NCI-H1092 treated with DMSO at 0.1 percent for 48 hours (cell line): ENCODE measurements at places on chromosomes 1 and 21.

DNA sequence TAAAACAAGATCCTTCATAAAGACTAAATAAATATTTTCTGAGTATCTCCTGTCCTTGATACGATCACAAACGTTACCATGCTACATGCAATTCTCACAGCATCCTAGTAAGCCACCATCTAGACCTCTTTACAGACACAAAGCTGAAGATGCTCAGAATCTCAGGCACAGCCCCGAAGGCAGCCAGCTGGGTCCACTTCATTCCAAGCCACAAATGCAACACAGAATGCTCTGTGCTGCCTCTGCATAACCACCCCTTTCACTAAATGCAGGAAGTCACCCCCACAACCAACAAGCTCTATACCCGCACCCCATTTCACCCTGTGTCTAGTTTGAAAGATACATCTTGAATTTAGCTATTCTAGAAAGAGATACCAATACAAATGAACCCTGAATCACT, 12.9 kb downstream of the RCAN1 start:
- DNase-seq: no peak

GRCh38 chr1:9174243-9174642, 45.3 kb upstream of the GPR157 start:
- no peak for DNase-seq

GRCh38 chr1:9059891-9060744, 9.3 kb downstream of the SLC2A5 start:
- no peak for DNase-seq

DNA sequence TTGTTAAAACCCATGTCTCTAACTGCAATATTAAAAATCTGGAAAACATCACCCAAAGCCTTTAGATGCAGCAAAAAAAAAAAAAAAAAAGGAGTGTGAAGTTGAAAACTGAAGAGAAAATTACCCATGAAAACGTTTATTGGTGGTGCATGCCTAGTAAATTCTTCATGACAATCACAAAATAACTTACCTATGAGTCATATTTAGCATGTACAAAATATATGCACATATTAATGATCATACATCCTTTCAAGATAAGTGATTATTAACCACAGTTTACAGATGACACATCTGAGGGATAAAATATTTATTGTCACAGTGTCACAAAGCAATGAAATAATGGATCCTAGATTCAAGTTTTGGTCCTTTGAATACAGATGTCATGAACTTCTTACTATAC, 505.2 kb upstream of the NR5A2 start:
- no peak for DNase-seq

DNA sequence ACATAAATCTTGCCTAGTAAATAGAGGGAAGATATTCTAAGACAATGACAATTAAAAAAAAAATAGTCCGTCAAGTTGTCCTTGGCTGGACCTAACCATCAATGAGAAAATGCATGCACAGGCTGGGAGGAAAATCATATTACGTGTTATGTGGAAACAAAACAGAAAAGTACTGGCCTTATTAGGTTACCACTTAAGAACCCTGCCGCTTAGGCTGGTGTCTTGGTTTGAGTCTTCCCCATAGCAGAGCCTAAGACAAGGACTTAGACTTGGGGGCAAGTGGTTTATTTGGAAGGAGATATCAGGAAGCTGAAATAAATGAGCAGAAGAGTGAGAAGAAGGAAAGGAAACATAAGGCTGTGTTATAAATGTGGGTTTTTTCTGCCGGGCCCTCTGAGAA, 186.4 kb downstream of the MRPL39 start:
- no peak for DNase-seq

GRCh38 chr1:107820801-107821200, 144.2 kb downstream of the VAV3 start:
- DNase-seq: no peak

DNA sequence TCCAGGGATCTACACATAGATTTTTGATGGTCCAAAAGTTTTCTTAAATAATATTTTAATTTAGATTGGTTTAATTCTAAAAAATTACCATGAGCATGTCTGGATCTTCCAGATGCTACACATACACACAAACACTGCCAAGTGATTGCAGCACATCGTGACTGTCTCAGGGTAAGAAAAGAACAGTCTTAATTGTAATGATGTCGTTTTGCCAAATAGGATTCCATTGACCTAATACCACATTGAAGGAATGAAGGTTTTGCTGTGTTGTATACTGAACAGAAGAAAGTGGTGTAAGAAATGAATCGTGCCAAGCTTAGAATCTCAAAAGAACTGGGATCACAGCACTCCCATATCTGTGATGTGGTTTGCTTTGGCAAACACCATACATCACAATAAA, 633.3 kb upstream of the CAMK1G start:
- no peak for DNase-seq

DNA sequence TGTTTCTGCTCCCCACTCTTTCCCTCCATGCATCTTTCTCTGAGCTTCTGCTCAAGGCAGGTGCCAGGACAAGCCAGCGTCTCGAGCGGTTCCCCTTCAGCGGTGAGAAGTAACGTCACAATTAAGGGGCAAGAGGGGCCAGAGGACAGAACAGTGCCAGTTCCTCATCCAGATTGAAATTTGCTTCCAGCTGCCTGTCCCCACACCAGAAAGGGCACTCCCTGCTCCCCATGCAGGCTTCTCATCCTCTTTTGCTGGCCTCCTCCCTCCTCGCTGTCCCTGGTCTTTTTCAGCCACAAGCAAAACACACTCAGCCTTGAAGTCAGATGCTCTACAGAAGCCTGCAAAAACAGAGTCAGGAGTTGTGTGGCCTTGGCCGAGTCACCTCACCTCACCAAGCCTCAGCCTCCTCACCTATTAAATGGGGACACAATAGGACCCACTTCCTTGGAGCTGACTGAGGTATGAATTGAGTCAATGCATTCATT, 35.0 kb upstream of the ECE1 start:
- DNase-seq: no peak
